Effector memory CD8-positive, alpha-beta T cell (primary cell): ENCODE measurements at places on chromosomes 12 and 14.
A peak's percentile ranks its signal among the peaks of the same experiment; 100 is the strongest.

DNA sequence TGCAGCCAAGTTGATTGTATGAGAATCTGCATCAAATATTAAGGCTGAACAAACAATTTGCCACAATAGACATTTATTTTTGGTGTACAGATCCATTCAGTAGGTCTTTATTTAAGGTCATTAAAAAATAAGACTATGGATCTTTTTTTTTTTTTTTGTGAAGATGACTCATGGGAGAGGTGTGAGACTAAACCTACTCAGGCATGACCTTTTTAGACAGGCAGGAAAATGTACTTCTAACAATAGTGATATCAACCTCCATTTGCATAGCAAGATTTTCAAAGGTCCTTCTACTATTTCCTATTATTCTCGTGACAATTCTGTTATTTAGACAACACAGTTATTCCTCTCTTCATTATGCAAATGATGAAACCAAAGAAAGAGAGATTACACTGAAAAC lies 39.9 kb upstream of the PTPRR start:
- H3K4me3 ChIP-seq, result no peak overlapping the region
- no peak for DNase-seq
- H3K27ac ChIP-seq, result no peak overlapping the region
- H3K36me3 ChIP-seq, result no peaks in the 10 kb centered on the region
- H3K27me3 ChIP-seq, result no peaks in the 10 kb centered on the region

DNA sequence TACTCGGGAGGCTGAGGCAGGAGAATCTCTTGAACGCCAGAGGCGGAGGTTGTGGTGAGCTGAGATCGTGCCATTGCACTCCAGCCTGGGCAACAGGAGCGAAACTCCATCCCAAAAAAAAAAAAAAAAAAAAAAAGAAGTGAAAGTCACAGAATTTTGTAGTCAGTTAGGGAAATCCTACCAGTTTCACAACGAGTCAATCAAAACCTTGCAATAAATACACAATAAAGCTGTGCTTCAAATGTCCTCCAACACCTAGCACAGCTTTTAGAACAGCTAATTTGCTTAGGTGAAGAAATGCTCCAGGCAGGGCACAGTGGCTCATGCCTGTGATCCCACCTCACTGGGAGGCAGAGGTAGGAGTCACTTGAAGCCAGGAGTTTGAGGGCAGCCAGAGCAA lies 112.8 kb upstream of the ATF7IP start:
- no peak overlapping the region for H3K4me3 ChIP-seq

- peaks cover 24% of the 10 kb centered on the region for H3K4me1 ChIP-seq
- peaks cover 3% of the 10 kb centered on the region for H3K36me3 ChIP-seq
- no peak overlapping the region for H3K4me3 ChIP-seq
- no peak for DNase-seq
- no peaks in the 10 kb centered on the region for H3K27me3 ChIP-seq
Observed at GRCh38 chr12:124532331-124532750, 35.1 kb downstream of the NCOR2 start.

DNA sequence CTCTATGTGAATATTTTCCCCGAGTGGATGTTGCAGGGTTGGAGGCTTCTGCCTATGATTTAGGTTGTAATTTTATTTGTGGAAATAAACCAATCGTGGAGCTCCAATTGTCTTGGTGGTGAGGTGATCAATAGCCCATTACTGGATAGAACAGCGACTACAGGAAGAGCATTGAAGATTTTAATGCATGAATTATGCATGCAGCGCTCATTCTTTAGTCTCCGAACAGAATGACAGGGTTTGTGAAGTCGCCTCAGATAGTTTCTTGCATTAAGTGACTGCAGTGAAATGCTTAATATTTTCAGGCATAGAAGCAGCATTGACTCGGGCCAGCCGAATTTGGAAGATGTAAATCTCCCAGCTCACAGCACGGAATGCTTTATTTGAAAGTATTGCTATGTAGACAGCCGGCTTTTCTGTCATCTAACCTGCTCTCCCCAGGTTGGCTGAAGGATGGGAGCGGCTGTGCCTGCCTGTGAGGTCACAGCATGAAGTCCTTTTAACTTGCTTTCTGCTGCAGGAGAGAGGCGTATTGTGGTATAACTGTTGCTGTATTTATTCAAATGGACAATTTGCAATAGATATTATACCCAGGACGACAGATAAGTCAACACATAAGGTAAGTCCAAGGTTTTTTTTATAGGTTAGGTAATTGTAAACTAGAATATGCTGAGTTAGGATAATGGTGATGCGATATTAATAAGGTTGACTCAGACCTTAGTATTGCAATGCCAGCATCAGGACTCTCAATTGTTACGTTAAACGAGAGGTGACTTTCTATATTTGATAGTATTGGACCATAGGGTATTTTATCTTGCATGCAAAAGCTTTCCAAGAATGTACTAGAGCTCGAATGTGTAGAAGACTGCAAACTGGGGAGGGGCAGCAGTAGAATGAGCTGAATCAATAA lies 135.7 kb downstream of the CNTN1 start:
- H3K27ac ChIP-seq, result no peak overlapping the region
- H3K4me1 ChIP-seq, result no peaks in the 10 kb centered on the region
- no peak overlapping the region for H3K4me3 ChIP-seq
- no peak for DNase-seq
- H3K36me3 ChIP-seq, result no peaks in the 10 kb centered on the region

DNA sequence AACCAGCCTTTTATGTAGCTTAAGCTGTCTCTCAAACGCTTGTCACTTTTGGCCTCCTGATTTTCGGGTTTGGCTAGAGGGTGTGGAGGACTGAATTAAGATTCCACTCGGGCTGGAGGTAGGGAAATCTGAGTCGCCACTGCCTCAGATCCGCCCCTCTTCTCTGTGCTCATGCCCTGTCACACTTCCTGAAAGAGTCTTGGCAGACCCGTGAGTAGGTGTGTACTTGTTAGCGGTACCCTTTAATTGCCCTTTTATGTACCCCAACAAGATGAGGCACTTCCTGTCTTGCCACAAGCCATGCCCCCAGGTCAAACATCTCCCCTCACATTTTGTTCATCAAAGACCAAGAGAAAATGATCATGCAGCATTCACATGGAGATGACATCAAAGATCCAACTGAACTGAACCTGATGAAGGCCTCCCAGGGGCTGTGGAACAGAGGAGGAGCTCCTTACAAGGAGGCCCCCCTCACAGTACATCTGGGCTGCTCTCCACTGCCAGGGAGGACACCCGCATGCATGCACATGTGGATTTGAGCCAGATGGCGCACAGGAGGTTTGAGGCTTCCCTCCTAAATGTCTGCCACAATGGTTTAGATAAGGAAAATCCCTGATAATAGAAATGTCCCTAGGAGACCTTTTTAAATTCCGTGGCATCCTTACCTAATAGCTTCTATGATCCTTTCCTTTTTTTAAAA lies 86.5 kb upstream of the CDKN3 start:
- no peaks in the 10 kb centered on the region for H3K36me3 ChIP-seq
- H3K4me3 ChIP-seq, result no peak overlapping the region
- no peak overlapping the region for H3K27ac ChIP-seq
- H3K4me1 ChIP-seq, result no peaks in the 10 kb centered on the region

DNA sequence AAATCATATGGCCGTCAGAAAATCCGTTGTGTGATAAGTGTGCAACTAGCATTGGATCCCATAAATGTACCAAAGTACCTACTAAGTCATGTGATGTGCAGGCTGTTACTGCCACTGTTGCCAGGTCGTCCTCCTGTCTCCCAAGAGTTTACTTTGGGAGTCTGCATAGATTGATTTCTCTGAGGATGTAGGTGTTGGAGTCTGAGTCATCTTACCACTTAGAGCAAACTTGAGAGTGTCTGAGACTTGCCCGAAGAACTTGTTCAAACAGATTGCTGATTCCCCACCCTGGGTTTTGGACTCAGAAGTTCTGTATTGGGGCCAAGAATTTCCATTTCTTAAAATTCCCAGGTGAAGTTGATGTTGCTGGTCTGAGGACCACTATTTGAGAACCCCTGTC lies 11.4 kb downstream of the TMX1 start:
- no peak for DNase-seq
- H3K27ac ChIP-seq, result no peak overlapping the region
- no peak overlapping the region for H3K4me3 ChIP-seq
- no peaks in the 10 kb centered on the region for H3K27me3 ChIP-seq
- H3K4me1 ChIP-seq, result no peaks in the 10 kb centered on the region

DNA sequence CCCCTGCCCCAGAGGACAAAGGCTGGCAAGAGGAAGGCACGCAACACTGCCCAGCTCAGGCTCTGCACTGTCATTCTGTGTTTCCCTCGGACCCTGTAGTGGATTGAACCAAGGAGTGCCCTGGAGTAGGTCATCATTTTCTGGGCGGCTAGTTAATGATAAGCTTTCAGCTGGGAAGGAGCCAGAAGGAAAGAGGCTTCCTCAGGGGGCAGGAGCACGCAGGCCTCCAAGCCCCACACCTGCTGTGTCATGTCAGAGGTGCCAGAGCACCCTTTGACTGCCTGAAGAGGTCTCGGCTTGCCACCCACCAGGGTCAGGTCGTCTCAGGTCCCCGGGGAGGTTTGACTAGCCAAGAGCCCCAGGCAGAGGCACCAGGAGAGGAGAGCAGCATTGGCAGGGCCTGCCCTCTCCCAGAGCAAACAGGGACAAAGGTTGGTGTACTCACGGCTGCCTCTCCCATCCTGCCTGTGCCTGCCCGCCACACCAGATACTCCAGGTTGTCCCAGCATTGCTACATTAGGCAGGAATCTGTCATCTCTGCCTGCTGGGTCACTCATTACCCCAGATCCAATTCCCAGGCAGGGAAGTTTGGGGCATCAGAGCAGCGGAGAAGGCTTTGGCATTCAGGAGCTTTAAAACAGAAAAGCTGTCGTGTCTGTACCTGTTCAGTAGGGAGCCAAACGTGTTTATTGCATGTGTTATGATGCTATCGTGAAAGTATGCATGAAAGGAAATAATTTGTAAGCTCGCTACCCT lies 33.5 kb upstream of the ATP2A2 start:
- H3K27ac ChIP-seq, result no peak overlapping the region
- H3K36me3 ChIP-seq, result peaks cover 6% of the 10 kb centered on the region
- H3K4me1 ChIP-seq, result no peaks in the 10 kb centered on the region
- DNase-seq, result no peak

- DNase-seq, result no peak
- no peak overlapping the region for H3K4me3 ChIP-seq
- no peaks in the 10 kb centered on the region for H3K4me1 ChIP-seq
Observed at GRCh38 chr12:111344254-111344875, 24.5 kb downstream of the PHETA1 start.

GRCh38 chr14:77303417-77304156 lies 17.1 kb downstream of the POMT2 start:
- H3K27me3 ChIP-seq, result no peaks in the 10 kb centered on the region
- DNase-seq, result no peak
- peak overlapping the region; percentile 29 for H3K27ac ChIP-seq
- no peak overlapping the region for H3K4me3 ChIP-seq
- H3K36me3 ChIP-seq, result peaks cover 2% of the 10 kb centered on the region
- peaks cover 3% of the 10 kb centered on the region for H3K4me1 ChIP-seq

DNA sequence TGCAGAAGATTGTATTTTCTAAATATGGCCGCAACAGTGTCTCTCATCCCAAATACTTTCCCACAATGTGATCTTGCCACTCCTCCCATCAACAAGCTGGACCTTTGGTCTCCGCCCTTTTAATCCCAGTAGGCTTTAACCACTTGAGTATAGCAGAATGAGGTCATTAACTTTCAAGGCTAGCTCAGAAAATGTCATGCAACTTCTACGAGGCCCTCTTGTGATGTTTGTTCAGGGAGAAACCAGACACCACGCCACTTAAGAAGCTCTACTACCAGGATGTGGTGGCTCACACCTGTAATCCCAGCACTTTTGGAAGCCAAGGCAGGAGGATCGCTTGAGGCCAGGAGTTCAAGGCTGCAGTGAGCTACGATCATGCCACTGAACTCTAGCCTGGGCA lies 20.1 kb upstream of the OR6J1 start:
- H3K27me3 ChIP-seq, result no peaks in the 10 kb centered on the region
- H3K4me3 ChIP-seq, result no peak overlapping the region
- no peak for DNase-seq
- no peaks in the 10 kb centered on the region for H3K4me1 ChIP-seq
- H3K27ac ChIP-seq, result no peak overlapping the region

GRCh38 chr12:50606675-50607375 lies 102.0 kb downstream of the DIP2B start:
- no peak overlapping the region for H3K27ac ChIP-seq
- no peaks in the 10 kb centered on the region for H3K27me3 ChIP-seq
- H3K4me3 ChIP-seq, result no peak overlapping the region
- peaks cover 1% of the 10 kb centered on the region for H3K36me3 ChIP-seq

- H3K4me1 ChIP-seq, result peaks cover 46% of the 10 kb centered on the region
- peak overlapping the region; percentile 57 for H3K27ac ChIP-seq
- DNase-seq, result no peak
- no peaks in the 10 kb centered on the region for H3K27me3 ChIP-seq
- peaks cover 24% of the 10 kb centered on the region for H3K36me3 ChIP-seq
Observed at GRCh38 chr12:131959641-131960589, 10.2 kb downstream of the EP400 start.

- no peaks in the 10 kb centered on the region for H3K27me3 ChIP-seq
- H3K36me3 ChIP-seq, result peaks cover 16% of the 10 kb centered on the region
- no peak overlapping the region for H3K4me3 ChIP-seq
- H3K4me1 ChIP-seq, result no peaks in the 10 kb centered on the region
Observed at GRCh38 chr12:26341491-26341890, 146.1 kb downstream of the SSPN start.

DNA sequence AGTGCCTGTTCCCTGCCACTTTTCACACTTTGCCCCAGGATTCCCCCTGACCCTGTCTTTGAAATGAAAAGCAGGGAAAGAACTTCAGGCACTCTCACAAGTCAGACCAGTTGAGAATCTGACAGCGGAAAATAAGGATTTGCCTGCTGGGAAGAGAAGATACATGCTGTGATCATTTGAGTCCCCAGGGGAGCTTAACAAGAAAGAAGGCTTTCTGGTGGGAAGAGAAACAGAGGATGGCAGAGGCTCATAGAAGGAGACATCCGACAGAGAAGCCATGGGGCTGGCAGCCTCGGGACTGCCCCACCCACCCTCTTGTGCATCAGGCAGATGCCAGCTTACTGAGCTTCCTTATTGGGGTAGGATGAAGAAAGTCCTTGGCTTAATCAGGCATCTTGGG lies 11.9 kb downstream of the TTC9 start:
- DNase-seq, result no peak
- H3K27me3 ChIP-seq, result no peaks in the 10 kb centered on the region
- H3K4me3 ChIP-seq, result peak overlapping the region; percentile 10
- H3K27ac ChIP-seq, result peak overlapping the region; percentile 98

DNA sequence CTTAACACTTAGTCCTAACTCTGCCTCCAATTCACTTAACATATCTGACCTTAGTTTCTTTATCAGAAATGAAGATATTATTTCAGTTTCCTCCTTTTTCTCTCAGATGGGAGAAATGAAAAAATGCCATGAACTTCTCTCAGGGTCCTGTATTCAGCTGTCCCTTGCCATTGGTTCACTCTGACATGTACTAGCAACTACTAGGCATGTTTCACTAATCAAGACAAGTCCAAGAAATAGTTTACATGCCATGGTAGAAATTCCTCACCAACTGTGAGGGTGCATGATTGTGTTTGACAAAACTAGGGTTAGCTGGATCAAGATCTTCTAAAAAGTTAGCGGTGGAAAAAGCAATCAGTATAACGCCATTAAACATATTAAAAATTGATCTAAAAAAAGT lies 7.0 kb upstream of the ATXN7L3B start:
- H3K27ac ChIP-seq, result no peak overlapping the region
- no peak overlapping the region for H3K4me3 ChIP-seq
- no peaks in the 10 kb centered on the region for H3K36me3 ChIP-seq
- H3K27me3 ChIP-seq, result no peaks in the 10 kb centered on the region
- DNase-seq, result no peak

- H3K4me1 ChIP-seq, result no peaks in the 10 kb centered on the region
- no peak for DNase-seq
- no peak overlapping the region for H3K27ac ChIP-seq
- no peak overlapping the region for H3K4me3 ChIP-seq
Observed at GRCh38 chr14:61878931-61879330, 116.7 kb downstream of the SNAPC1 start.

- no peak for DNase-seq
- no peak overlapping the region for H3K4me3 ChIP-seq
Observed at GRCh38 chr14:94941311-94941710, 171.4 kb upstream of the GSC start.
